ENCODE measurements at places on chromosomes 12 and 14. TPM values are rescaled to one million over a fixed set of nuclear protein-coding genes. Genes with fewer than 3 reads are reported as not detected.

- no peak for DNase-seq
Observed at GRCh38 chr14:42555365-42555764, 948.7 kb downstream of the LRFN5 start.

GRCh38 chr12:26124446-26125399 is at the start of gene BHLHE41:
Gene BHLHE41 (minus strand): TSS chr12:26125037. CDS start chr12:26124779, 258 bp downstream.
- no peak for DNase-seq

DNA sequence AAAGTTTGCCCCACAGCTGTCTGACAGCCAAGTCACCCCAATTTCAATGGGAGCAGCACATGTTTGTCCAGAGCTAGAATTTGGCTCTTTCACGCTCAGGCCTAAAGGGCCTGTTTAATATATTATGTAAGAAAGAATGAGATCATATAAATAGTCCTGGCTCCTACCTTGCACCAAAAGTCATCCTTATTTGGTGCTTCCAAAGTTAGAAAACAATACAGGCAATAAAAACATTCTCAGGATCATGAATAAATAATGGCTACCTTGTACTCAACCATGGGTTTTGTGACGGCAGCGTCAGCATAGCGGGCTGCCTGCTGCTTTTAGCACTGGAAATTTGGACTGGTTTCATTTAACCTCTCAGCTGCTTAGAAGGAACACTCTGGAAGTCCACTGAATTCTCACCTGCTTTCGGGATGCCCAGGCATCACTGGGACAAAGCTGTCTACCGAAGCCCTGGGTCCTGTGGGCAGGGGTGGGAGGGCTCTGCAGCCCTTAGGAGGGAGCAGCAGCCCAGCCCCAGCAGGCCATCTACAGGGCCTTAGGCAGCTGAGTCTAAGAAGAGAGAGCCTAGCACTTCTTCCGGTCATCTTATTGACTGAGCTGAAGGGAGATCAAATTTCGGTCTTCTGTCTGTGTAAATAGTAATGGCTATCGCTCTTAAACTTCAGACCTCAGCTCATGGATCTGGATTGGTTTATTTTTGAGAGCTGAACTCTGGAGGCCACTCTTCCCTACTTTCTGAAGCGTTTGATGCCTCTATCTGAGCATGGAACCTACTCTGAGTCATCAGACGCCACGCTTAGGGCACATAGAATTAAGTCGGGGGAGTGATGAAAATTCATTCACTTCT is 106.5 kb downstream of the SAMD4A start:
- no peak for DNase-seq

DNA sequence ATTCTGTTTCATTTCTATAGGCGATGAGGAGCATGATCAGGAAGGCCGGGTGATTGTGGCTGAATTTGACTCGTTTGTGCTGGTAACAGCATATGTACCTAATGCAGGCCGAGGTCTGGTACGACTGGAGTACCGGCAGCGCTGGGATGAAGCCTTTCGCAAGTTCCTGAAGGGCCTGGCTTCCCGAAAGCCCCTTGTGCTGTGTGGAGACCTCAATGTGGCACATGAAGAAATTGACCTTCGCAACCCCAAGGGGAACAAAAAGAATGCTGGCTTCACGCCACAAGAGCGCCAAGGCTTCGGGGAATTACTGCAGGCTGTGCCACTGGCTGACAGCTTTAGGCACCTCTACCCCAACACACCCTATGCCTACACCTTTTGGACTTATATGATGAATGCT is 1.9 kb downstream of the APEX1 start:
- DNase-seq, result no peak

DNA sequence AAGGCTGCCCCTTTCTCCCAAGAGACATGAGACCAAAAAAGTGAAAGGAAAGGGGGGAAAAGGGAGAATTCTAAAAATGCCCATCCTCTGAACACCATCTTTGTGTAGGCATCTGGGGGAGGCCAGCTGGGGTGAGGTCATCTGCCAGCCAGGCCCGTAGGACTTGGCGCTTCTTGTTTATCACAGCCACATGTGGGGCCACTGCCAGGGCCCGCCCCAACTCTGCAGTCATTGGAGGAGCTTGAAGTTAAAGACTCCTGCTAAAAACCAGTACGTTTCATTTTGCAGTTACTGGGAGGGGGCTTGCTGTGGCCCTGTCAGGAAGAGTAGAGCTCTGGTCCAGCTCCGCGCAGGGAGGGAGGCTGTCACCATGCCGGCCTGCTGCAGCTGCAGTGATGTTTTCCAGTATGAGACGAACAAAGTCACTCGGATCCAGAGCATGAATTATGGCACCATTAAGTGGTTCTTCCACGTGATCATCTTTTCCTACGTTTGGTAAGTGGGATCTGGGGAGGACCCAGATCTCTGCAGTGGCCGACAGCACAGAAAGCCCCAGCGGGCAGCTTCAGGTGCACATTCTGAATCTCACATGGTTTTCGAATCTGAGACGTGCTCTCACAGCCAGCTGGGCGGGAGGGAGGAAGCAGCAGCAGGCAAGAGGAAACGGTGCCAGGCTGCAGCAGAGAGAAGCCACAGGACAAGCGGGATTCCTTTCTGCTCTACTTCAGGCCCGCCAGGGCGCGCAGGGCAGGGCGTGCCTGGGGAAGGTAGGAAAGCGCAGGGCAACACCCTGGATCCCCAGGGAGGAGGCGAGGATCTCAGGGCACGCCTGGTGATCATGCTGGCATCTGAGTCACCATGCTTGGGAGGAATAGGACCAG is at the start of gene P2RX7:
P2RX7 (plus strand) TSS at position 276 of the 881 bp plus-strand sequence; CDS start at position 371, 95 bp downstream.
- DNase-seq, result peak; percentile 36

GRCh38 chr12:19674437-19674836 is 235.1 kb downstream of the AEBP2 start:
- DNase-seq, result no peak

DNA sequence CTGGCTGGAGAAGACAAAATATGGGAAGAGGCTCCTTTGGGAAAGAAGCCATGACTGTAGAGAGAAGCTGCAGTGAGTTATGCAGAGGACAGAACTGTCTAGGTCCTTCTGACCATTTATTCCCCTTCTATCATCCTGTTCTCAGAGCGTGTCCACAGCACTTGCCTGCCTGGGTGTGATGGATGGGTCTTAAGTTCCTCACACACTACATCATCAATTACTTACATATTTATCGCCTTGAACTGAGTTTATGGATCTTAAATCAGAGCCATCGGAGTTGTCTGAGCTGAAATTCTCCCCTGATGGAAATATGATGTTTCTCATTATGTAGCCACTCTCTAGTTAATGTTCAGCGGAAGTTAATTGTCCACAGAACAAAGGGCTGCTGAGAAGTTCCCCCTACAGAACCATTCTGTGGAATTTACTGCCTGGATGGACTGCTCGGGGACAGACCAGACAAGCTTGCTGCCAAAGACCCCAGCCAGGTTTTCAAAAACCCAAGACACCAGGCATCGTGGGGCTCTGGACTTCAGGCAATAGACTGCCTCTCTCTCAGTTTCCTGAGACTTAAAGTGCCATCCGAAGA is 232.5 kb upstream of the NOS1 start:
- no peak for DNase-seq

DNA sequence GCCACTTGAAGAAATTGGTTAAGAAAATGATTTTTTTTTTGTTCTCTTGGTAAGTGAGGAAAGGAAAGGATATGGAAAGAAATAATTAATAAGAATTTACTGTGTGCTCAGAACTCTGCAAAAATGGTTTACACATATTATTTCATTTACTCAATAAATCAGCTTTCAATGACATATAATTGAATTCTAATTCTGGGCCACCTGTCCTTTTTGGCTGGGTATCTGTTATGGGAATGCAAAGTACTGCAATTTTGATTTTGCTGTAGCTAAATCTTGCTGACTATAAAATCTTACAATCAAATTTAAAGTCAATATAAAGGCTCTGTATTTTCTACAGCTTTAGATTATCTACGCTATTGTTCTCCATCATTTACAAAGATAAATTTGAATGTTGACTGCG is 147.1 kb downstream of the GRIP1 start:
- no peak for DNase-seq

- DNase-seq, result no peak
Observed at GRCh38 chr12:9808504-9808903, 18.8 kb upstream of the KLRF1 start.

- no peak for DNase-seq
Observed at GRCh38 chr12:25670076-25671055, 117.3 kb upstream of the LMNTD1 start.

DNA sequence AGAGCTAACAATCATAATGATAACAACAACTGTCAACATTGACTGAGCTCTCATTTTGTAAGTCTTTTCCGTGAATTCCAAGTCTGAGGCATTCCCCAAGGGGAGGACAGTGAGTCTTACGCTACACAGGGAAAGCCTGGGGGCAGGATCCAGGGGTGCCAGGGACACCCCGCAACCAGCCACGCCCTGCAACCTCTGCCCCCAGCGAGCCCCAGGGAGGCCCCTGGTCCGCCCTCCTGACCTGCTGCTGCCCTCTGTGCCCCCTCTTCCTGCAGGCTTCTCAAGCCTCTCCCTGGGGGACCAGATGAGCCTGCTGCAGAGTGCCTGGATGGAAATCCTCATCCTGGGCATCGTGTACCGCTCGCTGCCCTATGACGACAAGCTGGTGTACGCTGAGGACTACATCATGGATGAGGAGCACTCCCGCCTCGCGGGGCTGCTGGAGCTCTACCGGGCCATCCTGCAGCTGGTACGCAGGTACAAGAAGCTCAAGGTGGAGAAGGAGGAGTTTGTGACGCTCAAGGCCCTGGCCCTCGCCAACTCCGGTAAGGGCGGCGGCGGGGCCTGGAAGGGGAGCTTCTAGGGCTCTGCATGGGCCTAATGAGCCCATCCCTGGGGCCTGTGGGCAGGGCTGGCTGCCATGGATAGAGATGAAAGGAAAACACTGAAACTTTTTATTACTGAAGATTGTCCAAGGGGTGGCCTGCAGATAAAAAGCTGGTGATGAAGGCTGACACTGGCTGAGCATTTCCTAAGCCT is 115.4 kb downstream of the ESRRB start:
- no peak for DNase-seq

DNA sequence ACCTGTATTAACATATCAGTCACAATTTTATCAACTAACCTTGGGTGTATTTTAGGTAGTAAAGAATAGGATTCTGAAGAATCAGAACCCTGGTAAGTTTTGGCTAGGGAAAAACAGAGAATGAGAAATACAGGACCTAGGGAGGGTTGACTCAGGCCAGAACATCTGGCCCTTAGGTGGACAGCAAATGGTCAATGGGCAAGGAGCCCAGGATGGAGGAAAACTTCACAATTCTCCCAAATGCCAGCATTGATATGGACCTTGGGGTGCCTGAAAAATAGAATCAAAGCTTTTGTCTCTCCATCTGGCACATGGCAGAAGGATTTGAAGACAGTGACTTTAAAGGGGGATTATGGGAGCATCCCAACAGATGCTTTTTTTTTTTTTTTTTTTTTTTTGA is 32.7 kb upstream of the PRPF39 start:
- no peak for DNase-seq

GRCh38 chr14:67666750-67667449 is 7.5 kb downstream of the VTI1B start:
- peak; percentile 54 for DNase-seq

- no peak for DNase-seq
Observed at GRCh38 chr12:112031472-112031871, 18.2 kb downstream of the ERP29 start.

DNA sequence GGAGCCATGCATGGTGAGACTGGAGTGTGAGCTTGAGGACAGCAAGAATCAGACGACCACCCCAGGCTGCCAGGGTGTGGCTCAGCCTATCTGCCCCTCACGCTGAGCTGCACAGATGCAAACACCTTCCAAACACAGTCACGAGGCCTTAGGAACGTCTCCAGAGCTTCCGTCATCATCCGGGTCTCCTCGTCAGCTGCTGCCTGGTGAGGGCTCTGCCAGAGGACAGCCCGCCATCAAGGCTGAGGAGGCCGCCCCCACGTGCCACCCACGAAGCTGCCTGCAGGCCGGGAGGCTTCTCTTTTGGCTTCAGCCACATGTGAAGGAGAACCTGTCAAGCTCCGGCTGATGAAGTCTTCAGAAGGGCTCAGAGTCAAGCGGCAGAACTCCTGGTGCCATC is 13.4 kb downstream of the DDX51 start:
- DNase-seq, result no peak

- no peak for DNase-seq
Observed at GRCh38 chr12:74490390-74491064, 47.1 kb upstream of the ATXN7L3B start.

Gene FAM90A1
- polyA plus RNA-seq, result 3.1 TPM

Gene GRIN2B
- polyA plus RNA-seq, result 1.3 TPM

Gene PIK3C2G
- polyA plus RNA-seq, result 4.3 TPM

Gene ASIC1
- polyA plus RNA-seq, result 5.6 TPM

Gene MYF6
- polyA plus RNA-seq, result not detected

Gene MRPL42
- polyA plus RNA-seq, result 69.2 TPM

Gene ZNF605
- polyA plus RNA-seq, result 27.7 TPM

Gene SSTR1
- 2.4 TPM for polyA plus RNA-seq

Gene KRT6A
- not detected for polyA plus RNA-seq

Gene REM2
- polyA plus RNA-seq, result 2.1 TPM

Measured in renal pelvis (tissue), 12 donors.